ENCODE measurements at places on chromosomes 3 and 15.
A peak's percentile ranks its signal among the peaks of the same experiment; 100 is the strongest.

- no peak for DNase-seq
Observed at GRCh38 chr3:42733501-42734262, 31.1 kb upstream of the HHATL start.

DNA sequence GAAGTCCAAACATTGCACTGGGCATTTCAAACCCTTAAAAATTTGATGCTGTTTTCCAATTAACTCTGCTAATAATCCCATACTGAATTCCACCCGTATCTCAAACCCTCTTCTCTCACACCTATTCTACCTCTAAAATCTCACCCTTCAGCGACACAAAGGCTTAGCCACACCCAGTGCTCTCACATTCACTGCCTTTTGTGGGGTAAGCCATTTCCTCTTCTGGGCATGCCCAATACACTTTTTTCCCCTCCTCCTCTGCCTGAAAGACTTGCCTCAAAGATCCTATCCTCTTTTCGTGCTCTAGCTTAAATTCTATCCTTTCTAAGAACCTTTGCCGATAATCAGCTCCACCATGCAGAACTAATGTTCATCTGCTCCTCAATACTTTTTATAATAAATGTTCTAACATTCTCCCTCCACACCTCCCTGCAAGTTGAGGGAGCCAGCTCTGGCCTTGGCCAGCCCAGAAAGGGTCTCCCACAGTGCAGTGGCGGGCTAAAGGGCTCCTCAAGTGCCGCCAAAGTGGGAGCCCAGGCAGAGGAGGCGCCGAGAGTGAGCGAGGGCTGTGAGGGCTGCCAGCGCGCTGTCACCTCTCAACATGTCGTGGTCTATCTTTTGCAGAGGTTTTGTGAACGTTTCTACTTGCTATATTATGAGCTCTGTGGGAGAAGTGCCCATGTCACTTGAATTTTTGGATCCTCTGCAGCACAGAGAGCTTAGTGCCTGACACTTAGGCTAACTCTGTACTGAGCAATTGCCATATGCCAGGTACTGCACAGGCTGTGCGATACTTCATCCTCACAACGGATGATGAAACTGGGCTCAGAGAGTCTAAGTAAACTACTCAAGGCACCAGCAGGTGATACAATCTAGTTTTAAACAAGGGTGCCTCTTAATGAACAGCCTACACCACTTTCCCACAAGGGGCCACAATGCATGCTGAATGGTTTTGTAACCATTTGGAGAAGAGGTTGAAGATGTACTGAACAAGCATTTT is 53.6 kb upstream of the BCL6 start:
- no peak for DNase-seq

GRCh38 chr3:148642616-148643015 is 55.1 kb upstream of the AGTR1 start:
- no peak for DNase-seq

DNA sequence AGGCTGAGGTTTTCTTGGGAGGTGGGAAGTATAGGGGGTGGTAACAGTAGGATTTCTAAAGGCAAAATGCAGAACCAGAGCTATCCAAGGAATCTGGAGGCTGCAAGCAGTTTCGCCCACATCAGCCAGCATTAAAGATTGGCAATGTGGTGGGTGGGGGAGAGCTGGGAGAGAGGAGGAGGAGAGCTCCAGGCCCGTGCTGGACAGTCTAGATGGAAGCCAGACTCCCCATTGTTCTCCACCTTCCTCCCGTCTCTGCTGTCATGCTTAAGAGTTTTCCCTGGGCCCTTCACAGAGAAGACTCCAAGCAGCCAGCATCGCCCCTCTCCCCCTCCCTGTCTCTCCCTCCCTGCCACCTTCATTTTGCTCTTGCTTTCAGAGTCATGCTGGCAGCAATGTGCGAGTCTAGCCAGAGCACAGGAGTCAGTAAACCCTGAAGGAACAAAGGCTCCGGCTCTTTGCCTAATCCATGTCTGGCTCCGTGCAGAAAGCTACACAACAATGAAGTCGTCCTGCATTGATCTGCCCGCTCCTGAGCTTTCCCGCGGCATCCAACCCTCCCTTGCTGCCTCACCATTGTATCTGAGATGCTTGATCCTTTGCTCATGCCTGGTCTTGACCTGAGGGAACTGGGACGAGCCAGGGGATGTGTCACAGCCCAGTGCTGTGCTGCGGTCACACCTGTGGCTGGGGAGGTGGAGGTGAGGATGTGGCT is 282.9 kb downstream of the NTRK3 start:
- no peak for DNase-seq

DNA sequence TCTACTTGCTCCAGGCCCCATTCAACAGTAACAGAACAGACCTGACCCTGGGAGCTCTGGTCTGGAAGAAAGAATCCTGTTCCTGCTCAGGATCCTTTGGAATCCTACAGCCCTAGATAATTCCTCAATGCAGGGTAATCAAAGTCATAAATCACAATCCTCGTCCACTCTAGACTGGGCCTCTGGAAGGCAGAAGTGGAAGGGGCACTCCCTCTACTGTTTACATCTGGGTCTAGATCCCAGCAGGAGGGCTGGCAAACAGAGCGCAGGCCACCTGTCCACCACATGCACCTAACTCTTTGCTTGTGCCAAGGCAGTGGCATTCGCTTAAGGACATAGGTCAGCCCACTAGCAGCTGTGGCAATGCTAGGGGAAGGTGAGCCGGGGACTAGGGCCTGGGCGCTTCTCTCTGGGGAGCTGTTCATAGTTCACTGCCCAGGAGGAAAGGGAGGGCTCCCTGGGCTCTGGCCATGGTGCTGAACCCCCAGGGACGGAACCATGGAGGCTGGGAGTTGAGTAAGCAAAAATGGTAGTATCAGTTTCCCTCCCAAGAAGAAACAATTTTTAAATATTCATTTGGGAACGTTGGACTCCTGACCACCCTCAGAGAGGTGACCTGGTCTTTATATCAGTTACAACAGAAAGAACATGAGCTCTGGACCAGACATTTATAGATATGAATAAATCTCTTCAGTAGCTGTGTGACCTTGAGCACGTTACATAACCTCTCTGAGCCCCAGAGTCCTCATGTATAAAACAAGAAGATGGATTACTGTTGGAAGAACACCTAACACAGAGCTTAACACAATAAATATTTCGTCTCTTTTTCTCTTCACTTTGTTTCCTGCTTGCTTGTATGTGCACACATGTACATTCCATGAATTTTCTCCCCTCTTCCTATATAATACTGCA is 90.2 kb downstream of the NTRK3 start:
- no peak for DNase-seq

DNA sequence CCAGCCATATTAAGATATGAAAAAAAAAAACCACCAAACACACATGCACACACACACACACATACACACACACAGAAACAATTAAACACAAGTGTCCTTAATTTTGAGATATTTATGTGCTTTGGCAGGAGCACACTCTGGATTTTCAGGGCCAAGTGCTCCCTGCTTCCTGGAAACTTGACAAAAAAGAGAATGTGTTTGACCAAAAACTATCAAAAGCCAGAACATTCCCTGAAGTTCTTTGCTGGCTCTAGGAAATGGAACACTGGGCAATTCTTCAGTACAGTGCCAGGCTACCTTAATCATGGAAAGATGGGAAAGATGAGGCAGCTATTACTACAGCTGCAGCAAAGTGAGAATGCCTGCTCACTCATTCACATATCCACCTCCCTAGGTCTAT is 44.6 kb downstream of the P3H2 start:
- no peak for DNase-seq

DNA sequence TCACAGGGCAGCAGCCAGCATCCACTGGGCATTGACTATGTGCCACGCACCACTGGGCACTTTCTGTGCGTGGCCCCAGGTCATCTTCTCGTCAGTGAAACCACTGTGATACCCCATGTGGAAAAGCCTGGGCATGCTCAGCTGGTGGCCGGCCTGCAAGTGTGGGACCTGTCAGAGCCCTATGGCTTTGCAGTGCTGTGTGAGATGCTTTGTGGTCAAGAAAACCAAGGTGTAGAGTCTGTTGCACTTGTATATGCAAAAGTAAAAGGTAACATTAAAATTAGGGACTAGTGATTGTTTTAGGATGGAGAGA is 69.5 kb downstream of the PGPEP1L start:
- no peak for DNase-seq

DNA sequence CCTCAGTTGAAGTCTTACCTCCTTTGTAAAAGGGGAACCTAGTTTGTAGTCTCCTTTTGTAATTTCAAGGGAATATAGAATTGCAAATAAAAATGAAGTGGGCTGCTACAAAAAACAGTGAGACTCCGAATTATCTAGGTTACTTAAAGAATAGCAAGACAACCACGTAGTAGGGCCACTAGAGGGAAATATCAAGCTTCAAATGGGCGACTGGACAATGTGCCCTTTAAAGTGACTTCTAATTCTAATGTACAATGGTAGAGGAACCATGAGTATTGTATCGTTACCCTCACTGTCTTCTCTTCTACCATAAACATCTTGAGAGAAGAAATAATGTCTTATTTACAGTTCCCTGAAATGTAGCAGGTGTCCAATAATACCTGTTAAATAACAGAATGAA is 56.3 kb downstream of the TP63 start:
- DNase-seq, result no peak

GRCh38 chr3:37824954-37825328 is 36.7 kb upstream of the CTDSPL start:
- DNase-seq, result no peak

- no peak for DNase-seq
Observed at GRCh38 chr3:30256474-30256873, 349.9 kb upstream of the TGFBR2 start.

DNA sequence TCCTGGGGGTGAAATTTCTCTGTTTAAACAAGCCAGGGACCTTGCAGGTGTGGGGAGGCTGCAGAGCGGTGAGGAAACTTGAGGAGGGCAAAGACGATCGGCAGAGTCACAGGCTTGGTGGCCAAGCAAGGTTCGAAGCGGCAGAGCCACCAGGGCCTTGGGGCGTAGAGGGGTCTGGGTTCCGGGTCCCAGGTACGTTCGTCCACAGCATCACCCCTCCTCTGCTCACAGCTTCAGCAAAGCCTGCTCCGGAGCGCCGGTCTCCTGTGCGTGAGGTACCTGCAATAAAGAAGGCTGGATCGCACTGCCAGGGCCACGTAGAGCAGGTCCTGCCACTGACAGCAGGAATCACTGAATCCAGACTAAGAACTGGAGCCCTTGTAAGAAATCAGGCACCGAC is 66.8 kb upstream of the PCSK6 start:
- no peak for DNase-seq

DNA sequence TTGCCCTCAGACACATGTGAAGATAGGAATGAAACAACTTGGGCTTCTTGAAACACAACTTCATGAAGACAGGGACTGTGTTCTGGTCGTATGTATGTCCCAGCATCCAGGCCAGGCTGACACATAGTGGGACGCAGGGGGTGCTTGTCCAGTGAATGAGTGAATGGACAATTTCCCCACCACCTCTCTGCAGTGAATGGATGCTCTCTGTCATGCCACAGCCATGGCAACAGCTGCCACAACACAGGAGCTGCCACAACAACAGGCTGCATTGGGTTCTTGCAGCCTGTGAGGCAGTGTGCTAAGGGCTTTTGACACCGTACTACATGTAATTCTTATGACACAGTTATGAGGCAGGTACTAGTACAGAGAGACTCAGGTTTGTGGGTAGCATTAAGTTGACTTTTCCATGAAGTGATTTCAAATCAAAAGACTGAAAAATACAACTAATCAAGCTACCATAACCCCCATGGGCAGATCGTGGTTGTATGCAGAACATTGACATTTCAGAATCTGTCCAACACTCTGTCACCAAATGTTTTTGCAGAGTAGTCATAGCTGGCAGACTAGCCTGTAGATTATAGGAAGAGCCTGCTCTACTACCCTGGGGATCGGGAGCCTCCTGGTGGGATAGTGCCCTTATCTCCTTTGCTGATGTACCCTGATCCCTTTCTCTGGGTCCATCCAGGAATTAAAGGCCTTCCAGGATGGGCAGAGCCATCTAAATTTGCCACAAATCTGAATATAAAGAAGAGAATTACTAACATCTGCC is 40.8 kb downstream of the CLSTN2 start:
- no peak for DNase-seq

- DNase-seq, result no peak
Observed at GRCh38 chr3:24837601-24838000, 343.0 kb upstream of the THRB start.

DNA sequence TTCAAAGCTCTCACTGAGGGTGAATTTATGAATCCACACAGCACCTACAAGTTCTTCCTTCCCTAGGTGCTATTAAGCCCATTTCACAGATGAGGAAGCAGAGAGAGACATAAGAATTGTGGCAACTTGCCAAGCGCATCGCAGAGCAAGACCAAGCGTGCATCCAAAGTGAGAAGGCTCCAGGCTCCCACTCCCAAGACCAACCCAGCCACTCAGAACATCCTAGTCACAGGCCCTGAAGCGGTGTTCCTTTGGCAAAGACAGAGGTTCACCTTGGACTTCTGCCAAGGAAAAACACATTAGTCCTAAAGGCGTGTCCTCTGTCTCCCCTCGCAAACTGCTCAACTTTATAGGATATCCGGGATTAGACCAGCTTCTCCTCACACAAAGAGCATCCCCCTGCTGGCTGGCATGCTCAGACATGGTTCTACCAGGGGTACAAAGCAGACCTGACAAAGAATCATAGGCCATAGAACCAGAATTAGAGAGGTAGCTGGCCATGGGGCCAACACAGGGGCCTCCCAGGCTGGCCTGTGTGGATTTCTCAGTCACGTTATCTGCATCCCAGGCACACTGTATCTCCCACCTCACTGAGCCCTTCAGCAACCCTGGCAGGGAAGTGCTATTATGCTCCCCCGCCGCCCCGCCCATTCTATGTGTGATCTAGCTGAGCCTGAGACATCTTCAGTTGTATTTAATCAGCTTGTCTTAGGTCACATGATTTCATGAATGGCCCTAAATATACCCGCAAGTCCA is 160.2 kb downstream of the FOXP1 start:
- peak; percentile 66 for DNase-seq

- no peak for DNase-seq
Observed at GRCh38 chr3:13517253-13517977, 31.5 kb upstream of the FBLN2 start.

DNA sequence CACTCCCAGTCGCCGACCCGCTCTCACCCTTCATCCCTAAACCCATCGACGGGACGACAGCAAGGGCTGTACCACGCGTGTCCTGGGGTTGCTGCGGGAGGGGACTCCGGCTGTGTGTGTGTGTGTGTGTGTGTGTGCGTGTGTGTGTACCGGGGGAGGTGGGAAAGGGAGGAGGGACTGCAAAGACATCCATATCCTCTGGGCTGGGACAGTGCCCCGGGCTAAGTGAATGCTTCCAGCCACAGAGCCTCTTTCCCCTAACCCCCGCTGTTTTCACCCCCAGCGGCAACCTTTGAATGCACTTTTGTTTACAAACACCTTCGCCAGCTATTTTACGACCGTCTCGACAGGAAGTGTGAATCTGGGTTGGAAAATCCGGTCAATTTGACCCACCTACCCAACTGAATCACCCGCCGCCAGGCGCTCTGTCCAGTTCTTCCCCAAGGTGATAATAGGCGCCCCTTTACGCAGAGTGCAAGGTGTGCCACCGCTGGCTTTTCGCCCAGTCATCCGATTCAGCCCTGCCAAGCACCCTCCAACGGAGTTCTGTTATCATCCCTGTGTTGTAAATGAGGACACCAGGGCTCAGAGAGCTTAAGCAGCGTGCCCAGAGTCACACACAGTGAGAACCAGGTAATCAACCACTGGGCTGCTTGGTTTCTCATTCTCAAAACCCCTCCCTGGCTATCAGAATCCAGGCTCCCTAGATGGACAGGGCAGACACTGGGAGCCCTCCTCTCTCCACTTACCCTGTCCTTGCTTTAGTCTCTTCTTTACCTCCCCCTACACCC is 739 bp upstream of the AMOTL2 start:
- peak; percentile 88 for DNase-seq

- DNase-seq, result no peak
Observed at GRCh38 chr15:88647351-88648105, 8.7 kb downstream of the ISG20 start.

- DNase-seq, result peak; percentile 82
Observed at GRCh38 chr3:129211772-129212171, 28.1 kb upstream of the CNBP start.

GRCh38 chr3:186526256-186526606 is 17.9 kb downstream of the CRYGS start:
- no peak for DNase-seq
